Stimulated activated CD4-positive, alpha-beta T cell treated with anti-CD3 and anti-CD28 coated beads, Interleukin-12 subunit alpha, Interleukin-12 subunit beta, amount 100 ng/mL, for 4 hours (primary cell): ENCODE measurements at places on chromosomes 2 and 18.

DNA sequence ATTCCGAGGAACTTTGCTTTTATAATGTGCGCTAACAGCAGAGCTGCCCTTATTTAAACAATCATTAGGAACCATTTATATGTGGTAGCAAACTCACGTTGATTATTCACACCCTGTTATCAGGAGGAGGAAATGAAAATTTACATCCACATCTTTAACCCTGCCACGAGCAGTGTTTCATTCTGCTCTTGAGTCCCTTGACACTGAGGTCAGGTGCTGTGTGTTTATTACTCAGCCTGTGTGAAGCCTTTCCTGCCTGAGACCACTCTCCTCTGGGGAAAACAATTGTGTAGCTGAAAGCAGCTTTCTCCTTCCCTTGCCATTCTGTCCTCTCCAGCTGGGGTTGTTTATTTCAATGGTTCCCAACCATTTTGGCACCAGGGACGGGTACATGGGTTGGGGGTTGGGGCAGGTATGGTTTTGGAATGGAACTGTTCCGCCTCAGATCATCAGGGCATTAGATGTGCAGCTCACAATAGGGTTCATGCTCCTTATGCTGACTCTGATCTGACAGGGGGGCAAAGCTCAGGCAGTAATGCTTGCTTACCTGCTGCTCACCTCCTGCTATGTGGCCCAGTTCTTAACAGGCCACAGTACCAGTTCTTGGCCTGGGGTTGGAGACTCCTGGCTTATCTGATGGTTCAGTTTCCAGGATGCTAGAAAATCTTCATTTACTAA, 651.1 kb downstream of the TDRD15 start:
- DNase-seq = no peak

DNA sequence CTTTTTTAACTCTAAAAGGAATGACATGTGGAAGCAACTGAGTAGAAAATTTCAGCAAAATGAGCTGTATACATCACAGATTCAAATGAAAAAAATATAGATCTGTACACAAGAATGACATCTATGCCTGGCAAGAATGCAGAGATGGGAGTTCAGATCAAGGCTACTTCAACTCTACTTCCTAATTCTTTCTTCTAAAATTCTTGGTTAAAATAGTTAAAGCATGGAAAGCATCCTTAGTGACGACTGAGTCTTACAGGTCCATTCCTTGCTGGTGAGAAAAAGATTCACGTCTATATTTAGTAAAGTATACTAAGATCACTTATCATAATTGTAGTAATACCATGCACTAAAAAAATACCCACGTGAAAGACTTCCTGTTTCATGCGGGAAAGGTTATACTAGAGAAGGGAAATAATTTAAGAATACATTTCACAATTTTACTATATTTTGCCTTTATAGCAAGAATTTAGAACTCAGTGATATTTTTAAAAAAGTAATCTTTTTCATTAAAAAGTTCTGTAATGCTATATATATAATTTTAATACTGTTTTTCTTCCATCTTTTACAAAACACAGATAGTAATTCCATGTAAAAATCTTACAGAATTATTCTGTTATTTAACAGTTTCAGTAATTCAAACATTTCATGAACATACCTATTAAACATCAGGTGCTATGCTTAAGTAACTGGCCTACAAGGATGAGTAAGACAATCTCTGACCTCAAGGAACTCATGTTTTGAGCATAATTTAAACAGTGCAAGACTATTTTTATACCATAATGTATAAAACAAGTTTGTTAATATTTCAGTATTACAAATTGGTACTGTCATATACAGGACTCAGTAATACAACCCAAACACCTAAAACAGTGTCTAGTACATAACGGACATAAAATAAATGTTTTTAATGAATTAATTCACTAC, 159.6 kb downstream of the BAZ2B start:
- DNase-seq = no peak

DNA sequence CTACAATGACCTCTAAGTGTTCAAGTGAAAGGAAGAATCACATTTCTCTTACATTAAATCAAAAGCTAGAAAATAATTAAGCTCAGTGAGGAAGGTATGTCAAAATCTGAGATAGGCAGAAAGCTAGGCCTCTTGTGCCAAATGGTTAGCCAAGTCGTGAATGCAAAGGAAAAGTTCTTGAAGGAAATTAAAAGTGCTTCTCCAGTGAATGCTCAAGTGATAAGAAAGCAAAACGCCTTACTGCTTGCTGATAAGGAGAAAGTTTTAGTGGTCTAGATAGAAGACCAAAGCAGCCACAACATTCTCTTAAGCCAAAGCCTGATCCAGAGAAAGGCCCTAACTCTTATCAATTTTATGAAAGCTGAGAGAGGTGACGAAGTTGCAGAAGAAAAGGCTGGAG, 932.3 kb upstream of the ACVR2A start:
- DNase-seq = no peak

GRCh38 chr2:18412980-18413675, 147.3 kb downstream of the RDH14 start:
- DNase-seq = no peak

DNA sequence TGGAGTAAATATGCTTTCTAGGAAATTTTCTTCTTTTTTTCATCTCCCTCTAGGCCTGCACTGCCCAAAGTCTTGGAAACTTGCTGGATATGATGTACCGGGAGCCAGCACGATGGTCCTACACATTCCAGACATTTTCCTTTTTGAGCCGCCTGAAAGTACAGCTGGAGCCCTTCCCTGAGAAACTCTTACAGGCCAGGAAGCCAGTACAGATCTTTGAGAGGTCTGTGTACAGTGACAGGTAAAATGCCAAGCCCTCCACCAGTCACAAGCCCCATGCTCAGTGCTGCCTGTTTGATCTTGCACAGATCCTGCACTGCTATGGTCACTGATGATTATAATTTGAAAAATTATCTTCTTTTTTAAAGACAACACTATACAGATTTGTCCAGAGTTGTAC, 20.0 kb downstream of the DGUOK start:
- no peak for DNase-seq

DNA sequence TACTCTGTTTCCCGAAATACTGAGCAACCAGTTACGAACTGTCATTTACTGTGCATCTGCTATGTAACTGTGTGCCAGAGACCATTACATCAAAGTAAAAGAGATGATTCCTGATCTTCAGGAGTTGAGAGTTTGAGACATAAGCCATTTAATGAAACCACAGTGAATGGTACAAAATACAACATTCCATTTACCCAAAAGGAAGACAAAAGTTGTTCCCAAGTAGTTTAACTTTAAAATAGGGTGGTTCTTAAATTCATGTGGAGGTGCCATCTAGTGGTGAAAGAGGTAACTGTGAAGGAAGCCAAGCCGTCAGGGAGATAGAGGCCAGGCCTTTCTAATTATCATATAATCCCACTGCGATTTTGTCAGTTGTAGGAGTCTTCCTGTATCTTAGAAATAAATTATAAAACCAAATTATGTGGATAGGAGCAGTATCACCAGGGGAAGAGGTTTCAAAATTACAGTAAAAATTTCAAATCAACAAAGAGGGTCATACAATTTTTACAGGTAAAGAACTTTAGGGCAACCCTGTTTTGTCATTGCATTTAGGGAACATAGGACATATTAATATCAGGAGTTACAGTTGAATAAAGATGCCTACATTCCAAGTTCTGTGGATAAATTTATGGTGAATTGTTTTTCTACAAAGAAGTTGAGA, 67.7 kb downstream of the EPAS1 start:
- DNase-seq = no peak

- peak; percentile 44 for DNase-seq
These were observed 129.0 kb downstream of the NCK2 start for GRCh38 chr2:105873721-105874120.

- no peak for DNase-seq
These were observed 18.8 kb upstream of the FAM110C start for GRCh38 chr2:65121-65520.

DNA sequence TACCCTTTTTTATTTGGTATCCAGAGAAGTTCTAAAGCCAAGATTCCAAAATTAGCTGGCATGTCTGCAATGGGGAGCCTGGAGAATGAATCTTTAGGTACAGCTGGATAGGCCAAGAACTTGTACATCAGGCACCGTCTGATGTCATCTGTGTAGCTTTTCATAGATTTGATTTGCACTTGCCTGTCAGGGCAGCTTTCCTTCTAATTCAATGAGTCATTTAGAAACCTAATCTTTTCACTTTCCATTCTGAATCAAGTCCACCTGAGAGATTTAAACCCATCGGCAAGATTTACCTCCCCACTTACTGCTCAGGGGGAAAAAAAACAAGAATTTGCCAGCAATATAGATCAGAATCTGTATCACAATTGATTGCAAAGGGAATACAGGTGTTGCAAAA, 60.9 kb upstream of the ACAA2 start:
- DNase-seq = no peak

DNA sequence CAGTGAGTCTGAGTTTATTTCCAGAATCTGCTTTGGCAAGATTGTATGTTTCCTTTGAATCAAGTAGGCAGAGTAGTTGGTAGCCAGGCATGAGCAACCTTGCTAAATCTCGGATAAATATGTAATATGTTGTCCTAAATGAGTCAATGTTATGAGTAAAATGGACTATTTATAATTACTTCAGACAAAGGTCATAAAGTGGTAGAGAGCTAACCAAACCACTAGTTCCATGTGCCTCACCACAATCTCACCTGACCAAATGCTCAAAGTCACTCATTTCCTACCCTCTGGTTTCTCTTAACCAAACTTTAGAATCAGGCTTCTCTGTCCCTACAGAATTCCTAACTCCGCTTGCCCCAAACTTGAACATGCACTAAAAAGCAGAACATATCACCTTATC, 261.2 kb upstream of the FSIP2 start:
- DNase-seq = no peak

DNA sequence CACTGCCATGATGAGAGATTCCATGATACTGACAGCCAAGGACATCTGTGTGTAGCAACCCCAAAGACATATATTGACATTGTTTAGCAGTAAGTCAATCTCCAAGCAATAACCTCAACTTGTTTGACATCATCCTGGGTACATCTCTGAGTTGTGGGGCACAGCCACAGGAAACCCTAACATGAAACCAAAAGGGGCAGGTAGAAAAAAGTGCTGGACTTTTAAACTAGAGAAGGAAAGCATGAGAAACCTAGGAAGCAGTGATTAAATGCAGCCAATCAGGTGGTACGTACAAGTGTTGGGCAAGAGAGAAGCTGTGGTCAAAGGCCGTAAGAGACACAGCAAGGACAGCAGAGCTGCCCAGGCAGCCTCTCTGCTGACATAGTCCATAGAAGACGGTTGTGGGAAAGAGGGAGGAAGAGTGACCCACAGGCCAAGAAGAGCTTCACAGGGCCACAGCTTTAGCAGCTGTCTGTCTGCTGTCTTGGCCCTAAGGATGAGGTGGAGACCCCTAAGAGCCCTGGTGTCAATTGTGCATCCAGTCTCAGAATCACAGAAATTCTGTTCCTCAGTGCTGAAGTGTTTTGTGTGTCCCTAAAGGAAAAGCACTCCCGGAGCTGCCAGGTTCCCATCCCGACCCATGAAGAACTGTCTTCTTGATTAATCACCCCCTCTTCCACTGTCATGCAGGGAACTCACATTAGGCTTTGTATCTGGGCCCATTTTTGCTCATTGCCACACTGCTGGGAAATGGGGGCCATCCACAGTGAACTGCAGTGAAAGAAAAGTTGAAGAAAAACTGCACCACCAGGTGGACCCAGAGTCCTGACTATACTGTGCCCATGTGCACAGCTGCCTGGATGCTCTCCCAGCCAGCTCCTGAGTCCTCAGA, 25.4 kb upstream of the CHN1 start:
- DNase-seq = no peak

DNA sequence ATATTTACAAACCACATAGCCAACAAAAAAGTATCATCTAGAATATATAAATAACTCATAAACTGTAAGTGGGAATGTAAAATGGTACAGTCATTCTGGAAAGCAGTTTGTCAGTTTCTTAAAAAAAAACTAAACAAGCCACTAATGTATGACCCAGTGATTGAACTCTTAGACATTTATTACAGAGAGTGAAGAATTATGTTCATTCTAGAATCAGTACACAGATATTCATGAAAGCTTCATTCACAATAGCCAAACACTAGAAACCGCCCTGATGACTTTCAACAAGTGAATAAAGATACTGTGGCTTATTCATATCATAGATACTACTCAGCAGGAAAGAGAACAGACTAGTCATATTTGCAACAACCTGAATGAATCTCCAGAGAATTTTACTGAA, 1541.5 kb downstream of the LRP1B start:
- DNase-seq = no peak

DNA sequence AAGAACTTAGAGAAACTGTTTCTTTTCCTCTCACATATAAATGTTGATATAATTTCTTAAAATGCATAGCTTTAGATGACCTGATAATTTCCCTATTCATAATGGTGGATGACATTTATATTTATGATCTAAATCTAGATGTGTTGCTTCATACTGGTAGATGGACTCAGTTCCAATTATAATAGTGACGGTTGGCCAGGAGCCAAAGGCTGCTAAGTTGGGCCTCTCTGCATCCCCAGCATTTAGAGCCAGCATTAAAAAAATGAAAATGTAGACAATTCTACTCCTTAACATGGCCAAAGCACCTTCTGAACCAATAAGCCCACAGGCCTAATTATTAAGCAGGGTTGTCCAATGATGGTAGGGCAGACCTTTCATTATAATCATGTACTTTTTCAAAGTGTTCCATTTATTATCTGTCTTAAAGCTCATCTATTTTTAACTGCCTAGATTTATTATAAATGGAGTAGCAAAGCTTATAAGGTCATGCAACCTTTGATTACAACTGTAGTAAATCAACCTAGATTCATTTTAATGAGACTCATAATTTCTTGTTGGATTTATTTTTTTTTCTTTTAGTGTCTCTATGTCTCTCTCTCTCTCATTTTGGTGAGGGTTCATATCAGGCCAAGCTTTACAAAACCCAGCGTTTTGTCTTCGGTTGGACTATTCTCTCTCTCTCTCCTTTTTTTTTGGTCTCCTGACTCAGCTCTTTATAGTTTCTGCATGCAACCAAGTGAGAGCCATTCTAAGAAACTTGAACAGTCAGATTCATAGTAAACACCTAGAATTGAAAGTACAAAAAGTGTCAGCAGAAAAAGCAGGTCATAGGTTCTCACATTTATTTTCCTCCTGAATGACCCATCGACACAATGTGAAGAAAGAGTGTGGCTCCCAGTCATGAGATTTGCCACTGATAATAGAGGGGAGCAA, 2016.1 kb upstream of the PIK3C3 start:
- no peak for DNase-seq

GRCh38 chr18:12658426-12659138, 675 bp upstream of the SPIRE1 start:
- DNase-seq = no peak
